Anterior cingulate cortex (tissue), 58 donors: ENCODE measurements at places on chromosomes 3 and 15.
A peak's percentile ranks its signal among the peaks of the same experiment; 100 is the strongest.

- no peak for DNase-seq
Observed at GRCh38 chr3:38586546-38587520, 62.7 kb downstream of the SCN5A start.

GRCh38 chr3:13198264-13198879 is 125.1 kb upstream of the IQSEC1 start:
- DNase-seq: no peak

- DNase-seq: no peak
Observed at GRCh38 chr3:129562803-129563202, 19.8 kb downstream of the H1-8 start.

DNA sequence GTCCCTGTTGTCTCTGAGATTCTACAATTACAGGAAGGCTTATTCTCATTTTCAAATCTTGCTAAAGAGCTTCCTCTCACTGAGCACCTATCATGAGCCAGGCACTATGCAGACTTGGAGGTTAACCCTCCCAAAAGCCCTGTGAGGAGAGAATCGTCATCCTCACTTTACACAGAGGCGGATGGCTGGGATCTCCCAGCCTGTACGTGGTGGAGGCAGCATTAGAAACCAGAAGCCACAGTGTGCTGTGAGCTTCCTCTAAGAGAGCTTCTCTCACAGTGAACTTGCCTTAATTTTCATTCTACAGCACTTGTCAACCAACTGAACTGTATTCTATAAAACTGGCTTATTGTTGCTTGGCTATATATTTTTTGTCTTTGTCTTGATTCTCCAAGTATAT is 6.1 kb upstream of the DGKG start:
- no peak for DNase-seq

DNA sequence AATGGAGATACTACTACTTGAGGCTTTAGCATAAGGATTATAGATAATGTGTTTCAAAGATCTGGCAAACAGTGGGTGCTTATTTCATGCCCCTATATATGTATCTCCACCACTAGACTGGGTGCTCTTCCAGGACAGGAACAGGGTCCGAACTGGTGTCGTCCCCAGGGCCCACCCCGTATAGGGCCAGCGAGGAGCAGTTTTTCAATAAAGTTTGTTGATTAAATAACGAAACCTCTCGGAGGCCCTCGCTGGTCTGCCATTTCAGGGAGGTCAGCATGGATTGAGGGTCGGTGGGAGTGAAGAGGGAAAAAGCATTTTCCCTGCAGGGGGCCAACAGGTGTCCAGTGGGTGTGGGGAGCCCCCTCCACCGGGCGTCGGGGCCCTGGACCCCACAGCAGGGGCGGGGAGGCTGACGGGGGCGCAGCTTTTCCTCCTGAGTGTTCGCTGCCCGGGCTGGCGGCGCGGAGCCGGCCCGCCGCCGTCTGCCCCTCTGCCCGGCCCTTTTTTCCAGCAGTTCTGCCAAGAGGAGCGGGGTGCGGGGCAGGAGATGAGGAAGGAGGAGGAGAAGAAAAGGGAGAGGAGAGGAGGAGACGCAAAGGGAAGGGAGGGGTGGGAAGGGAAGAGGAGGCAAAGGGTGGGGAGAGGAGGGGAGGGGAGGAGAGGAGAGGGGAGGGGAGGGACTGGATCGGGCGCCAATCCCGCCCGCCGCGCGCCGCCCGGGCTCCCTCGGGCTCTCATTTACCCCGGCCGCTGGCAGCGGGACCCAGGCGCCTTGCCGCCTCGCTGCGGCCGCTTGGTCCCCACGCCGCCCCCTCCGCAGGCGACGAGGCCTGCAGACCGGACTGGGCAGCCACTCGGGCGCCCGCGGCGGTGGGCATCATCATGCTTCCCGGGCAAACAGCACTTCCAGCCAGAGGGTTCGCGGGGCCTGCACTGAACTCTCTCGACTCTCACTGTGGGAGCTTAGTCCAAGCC is 66.3 kb downstream of the ISG20 start:
- DNase-seq: peak; percentile 25

GRCh38 chr3:175989161-175989560 is 1130.0 kb downstream of the NAALADL2 start:
- DNase-seq: no peak

DNA sequence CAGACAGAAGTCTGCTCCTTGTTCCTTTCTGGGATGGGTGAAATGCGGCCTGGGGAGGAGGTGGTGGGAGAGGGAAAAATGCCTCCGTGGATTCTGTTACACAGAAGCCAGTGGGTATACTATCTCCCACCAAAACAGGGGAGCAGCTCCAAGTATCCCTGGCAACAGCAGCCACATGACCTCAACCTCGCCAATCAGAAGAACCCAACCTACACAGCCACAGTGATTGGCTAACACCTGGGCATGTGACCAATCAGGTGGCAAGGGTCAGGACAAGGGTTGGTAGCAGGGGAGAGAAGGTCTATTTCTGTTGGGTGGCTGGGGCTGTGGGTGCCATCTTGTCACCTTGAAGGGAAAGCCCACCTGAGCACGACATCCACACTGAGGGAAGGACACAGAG is 9.1 kb upstream of the ACAD9 start:
- DNase-seq: no peak

DNA sequence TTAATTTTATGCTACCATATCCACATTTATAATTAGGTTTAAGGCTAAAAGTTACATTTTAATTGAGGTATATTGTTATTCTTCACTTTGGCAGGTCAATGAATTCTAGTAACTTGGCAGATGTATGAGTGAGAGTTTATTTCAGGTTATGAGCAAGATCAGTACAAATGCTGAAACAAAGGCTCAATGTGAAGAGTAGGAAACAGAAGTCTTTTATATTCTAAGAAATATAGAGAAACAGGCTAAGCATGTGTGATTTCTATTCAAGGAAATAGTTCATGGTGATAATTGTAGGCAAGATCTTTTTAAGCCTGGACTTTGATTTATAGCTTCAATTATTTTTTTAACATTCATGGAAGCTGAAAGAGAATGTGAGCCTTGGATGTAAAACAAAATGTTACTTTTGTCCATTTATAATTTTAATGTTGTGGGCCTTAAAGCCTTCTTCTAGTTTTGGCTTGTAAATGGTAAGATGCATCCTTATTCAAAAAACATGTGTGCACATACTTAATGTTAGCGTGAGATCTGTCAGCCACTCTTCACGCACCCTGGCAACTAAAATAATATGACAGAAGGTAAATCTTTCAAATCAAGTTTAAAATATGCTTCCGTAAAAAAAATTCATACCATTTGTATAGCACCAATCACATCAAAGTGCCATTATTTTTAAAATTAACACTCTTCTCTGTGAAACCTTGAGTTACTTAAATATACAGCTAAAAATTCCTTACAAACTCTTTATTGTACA is 22.8 kb upstream of the OSTN start:
- no peak for DNase-seq

DNA sequence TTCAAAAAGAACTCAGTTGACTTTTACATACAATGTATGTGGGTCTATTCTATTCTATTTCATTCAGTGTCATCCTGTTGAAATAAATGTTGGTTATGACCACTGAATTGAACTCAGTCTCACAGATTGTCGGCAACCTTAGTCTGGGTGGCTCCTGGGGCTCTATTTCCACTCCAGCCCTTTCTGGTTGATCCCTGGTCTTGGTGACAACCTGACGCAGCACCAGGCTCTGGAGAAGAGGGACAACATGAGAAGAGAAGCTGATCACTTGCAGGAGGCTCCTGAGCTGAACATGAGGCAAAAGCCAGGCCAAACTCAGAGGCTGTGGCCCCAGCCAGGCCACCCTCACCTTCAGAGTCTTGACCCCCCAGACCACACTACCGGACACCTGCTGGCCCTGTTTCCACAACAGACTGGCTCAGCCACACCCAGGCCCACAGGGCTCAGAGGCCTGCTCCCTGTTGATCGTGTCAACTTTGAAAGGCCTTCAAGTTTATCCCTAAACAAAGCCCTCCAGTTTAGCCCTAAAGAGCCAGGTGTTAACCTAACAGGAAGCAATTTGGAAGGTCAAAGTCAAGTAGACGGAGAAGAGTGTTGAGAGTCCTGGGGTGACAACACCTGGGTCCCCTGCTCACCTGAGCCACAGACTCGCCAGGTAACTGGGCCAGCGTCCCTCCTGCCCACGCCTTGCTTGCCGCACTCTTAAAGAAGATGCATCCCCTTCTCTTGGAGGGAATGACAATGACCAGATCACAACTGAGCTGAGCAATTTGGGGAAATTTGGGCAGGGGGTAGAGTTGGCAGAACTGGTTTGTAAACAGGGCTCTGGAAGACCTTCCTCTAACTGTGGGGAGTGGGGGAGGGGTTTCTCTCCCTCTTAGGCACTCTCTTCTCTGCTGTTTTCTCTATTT is 15.4 kb upstream of the MUC20 start:
- DNase-seq: no peak

DNA sequence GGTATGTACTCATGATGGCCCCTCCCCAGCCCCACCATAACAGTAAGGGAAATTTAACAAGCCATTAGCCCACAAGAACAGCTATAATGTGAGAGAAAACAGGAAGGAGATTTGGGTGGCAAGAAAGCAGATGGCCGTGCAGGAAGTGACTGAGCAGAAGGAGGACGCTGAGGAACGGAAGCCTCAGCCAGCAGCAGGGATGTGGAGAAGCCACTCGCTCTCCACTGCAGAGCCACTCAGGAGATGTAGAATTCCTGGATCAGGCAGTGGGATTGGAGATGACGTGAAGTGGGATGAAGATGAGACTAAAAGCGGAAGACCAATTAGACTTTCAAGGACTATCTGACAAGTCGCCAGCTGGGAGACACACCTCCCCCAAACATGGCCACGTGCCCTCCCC is 31.2 kb downstream of the PRR23E start:
- DNase-seq: no peak

DNA sequence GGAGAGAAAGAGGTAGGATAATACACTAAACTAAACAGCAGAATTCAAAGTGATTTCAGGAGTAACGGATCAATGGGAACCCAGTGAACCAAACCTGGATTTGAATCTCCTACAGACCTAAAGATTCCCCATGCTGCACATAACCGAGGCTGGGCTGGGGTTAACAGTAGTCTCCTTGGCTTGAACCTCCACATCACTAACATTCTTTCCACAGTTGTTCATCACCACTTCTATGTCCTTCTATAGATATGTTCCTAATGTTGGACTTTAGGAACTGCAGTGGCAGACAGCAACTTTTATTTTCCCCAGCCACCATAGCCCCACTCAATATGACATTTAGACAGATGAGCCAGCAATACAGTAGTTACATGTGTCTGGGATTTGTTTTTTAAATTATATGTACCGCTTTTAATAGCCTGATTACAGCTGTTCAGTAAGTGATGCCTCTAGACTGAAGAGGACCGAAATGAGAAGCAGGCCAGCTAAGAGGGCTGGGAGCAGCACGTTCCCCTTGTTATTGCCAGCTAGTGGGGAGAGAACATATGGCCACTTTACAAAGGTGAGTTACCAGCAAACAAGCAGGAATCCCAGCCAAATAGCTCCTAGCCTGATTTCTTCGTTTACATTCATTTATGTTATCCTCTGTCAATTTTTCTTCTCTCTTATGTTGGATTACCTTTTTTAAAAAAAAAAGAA is 472.6 kb upstream of the CDIN1 start:
- DNase-seq: no peak

DNA sequence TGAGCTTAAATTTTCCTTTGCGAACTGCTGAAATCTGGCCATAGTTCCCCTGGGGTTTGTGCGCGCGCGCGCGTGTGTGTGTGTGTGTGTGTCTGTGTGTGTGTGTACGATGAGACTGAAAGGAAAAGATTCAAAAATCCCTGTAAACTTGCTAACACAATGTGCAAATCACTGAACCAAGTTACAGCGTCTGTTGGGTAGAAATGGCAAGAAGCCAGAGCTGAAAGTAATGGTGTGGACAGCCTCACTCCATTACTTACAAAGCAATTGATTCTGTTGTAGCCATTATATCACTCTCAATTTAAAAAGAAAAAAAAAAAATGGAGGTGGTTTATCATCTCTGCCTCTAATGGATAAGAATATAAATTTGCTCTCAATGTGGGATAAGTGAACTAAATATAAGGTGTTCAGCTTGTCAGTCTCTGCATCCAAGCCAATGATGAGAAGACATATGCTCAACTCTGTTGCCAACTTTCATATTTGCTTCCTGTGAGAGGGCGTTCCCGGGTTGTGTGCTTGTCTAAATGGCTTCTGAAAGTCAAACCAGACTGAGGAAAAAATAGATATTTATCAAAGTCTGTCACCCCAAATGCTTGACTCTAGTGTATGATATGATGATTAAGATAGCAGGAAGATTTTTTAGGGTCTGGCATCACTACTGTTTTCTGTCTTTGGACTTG is 422.2 kb downstream of the ZNF385D start:
- no peak for DNase-seq

DNA sequence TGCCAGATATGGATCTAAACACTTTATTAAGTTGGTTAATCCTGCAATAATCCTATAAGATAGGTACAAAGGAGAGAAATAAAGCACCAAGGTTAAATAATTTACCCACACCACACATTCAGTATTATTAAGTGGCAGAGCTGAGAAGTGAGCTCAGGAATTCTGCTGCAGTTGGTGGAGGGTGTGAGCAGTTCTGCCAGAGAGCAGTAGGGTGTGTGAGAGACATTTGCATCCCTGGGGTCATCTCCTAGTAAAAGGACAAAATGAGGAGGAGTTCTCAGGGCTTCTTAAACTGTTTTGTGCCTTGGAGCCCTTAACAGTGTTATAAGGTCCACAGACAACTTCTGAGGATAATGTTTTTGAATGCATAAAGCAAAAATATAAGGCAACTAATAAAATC is 484.5 kb downstream of the TAFA4 start:
- no peak for DNase-seq

- DNase-seq: no peak
Observed at GRCh38 chr3:107938143-107938542, 152.7 kb downstream of the CD47 start.

- DNase-seq: no peak
Observed at GRCh38 chr3:24485511-24485910, 9.1 kb downstream of the THRB start.

DNA sequence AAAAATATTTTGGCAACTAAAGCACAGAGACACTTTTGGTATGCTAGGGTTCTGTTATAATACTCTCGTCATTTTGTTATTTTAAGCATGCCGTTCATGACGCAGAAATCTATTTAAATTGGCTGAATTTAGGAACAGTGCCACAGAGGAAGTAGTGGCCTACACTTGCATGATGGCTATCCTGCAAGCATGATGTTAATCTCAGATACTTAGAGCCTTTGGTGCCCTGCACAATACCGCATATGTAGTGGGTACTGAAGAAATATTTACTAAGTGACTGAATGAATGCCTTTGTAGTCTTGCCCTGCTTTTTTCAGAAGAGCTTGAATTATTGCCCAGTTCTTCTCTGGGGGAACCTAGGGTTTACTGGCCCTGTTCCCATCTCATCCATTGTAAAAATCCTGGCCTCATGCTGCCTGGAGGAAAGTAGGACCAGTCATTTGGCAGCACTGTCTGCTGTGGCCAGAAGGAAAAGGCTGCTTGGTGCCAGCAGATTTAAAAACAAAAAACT is 79.0 kb downstream of the SERPINI1 start:
- peak; percentile 70 for DNase-seq

GRCh38 chr15:97316362-97316761 is 644.1 kb upstream of the ARRDC4 start:
- no peak for DNase-seq
